ENCODE measurements at places on chromosomes 5 and 9.
A peak's percentile ranks its signal among the peaks of the same experiment; 100 is the strongest.

DNA sequence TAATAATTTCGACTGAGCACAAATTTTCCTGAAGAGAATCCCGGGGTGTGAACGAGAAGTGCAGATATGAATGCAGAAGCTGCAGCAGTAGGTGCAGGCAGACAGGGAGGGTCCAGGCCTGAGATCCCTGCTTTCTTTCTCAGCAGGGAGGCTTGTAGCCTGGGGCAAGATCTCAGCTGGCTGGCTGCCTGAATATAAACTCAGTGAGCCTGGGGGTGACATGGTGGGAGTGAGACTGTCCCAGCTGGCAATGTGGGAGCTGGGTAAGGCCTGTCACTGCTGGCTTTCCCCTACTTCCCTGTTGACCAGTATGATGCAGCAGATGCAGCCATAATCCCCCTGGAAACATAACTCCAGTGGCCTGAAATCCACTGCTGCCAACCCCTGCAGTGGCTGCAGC lies 325.2 kb downstream of the CETN3 start:
- DNase-seq, result no peak

GRCh38 chr5:168877132-168877892 lies 298.1 kb upstream of the PANK3 start:
- DNase-seq, result no peak

- DNase-seq, result no peak
Observed at GRCh38 chr9:96009690-96010472, 134.4 kb downstream of the ERCC6L2 start.

DNA sequence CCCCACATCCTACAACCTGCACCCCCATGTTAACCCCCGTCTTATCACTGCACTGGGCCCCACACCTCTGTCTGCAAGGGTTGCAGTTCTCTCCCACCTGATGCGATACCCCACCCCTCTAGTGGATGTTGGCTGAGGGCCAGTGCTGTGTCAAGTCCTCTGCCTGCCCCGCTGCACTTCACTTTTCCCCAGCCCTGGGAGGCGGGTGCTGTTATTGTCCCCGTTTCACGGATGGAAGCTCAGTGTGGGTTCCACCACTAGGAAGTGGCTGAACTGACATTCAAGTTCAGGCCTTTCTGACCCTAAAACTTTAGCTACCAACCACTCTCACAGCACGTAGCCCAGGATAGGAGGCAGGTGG lies 3.5 kb downstream of the SNCB start:
- DNase-seq, result no peak

DNA sequence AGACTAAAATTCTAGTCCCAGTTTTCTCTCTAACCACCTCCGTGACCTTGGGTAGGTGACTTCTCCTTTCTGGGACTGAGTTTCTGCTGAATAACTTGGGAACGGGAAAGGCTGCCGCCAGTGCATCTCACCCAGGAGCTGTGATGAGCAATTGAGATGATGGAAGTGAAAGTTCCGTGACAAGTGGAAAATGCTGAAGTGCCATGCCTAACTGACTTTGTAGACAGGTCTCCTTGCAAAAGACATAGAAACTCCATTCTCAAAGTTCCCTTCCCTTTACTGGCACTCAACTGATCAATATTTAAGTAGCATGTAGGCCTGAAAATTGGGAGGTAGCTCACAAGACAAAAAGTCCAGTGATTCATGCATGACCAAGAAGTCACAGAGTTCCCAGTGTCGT lies 6.3 kb upstream of the ADAM19 start:
- no peak for DNase-seq

DNA sequence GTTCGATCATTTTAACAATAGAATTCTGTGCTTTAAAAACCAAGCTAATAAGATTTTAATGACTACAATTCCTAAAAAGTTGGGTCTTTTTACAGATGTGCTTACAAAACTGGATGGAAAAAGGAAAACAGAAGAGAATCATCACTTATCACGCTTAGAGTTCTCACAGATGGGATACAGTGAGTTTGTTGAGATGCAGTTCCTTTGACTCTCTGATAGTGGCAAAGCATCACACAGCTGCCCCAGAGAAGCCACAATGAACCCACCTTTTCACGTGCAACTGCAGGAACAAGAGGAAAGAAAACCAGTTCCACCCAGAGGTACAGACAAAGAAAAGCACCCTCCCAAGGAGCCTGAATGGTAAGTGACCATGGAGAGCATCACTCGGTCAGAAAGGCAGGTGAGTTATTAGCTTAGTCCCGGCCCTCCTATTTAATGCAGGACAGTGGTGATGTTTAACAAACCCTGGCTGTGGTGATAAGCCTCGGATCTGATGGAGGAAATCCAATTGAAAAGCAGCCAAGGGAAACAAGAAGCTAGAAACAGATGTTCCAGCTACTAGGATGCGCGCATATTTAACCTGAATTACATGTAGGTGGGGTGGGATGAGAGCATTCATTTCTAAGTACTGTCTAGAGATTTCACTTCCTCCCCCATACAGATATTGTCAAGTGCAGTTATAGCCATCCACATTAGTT lies 167.7 kb downstream of the TARS1 start:
- DNase-seq, result no peak

DNA sequence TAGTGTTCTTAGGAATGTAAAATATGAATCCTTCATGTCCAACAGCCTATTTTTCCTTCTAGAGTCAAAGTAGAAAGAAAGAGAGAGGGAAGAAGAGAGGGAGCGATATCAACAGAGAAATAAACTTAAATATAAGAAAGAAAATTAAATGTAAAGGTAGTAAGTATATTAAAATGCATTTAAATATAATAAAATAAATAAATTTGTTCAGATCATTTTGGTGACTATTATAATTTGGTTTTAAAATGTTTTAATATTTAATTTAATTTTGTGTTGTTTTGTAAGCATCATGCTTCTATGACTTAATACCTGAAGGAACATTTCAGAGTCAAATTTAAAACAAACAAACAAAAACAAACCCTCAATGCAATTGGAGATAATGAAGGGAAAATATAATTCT lies 405.2 kb upstream of the IRX1 start:
- no peak for DNase-seq

DNA sequence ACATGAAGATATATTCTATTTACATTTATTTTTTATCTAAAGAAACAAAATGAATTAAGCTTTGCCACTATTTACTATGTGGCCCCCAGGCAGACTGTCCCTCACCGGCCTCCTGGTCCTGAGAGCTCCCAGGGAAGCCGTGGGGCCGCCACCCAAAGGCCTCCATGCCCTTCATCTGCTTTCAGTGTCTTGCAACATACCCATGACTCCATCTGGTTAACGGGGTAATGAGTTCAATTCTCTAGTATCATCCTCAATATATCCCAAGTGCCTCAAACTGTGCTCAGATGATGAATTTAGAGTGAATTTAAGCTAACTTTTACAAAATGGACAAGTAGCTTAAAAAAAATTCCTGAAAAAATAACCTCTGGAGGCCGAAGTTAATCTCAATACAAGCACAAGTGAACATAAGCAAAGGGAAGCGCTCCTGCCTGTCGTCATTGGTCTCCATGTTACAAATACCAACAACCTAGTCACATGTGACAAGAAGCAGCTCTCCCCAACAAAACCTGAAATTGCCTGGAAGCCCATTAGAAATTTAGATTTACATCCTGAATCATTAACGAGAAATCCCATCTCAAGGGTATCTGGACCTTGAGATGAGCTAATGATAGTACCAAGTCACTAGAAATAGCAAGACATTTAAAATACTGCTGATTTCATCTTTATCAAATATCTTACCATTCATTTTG lies 26.1 kb downstream of the DAP start:
- DNase-seq, result no peak

GRCh38 chr5:157160001-157160400 lies 6.1 kb downstream of the GARIN3 start:
- no peak for DNase-seq

DNA sequence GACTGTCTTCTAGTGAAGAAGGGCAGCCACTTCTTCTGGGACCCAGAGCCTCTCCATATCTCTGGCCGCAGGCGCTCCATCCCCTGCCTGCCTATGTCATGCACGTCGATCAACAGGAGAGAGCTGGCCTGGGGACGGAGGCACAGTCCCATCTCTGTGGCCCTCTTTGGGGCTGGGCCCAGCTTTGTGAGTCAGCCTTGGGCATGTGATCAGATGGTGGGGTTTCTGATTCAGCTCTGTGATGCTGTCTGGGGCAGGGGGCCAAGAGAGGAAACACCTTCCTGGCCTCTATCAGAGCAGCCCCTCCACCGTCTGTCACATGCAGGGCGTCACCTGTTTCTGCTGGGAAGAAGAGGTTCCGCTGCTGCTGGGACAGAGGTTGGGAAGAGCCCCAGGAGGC lies 72.6 kb downstream of the MVB12B start:
- DNase-seq, result no peak

- peak; percentile 19 for DNase-seq
Observed at GRCh38 chr9:136808075-136808805, 492 bp downstream of the RABL6 start.

DNA sequence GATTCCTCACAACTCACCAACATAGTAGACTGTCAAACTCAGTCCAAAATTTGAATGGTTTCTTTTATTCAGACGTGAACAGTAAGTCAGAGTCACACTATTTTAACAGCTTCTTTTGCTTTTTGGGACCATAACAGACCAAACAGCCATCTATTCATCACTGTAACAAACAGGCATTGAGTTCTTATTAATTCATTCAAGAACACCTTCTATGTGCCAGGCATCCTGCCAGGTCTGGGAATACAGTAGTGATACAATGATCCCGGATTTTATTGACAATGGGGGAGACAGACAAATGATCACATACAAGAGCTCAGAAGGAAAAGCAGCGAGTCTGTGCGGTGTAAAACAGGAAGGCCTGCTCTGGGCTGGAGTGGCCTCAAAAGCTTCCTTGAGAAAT lies 153.3 kb upstream of the ERCC6L2 start:
- DNase-seq, result no peak

DNA sequence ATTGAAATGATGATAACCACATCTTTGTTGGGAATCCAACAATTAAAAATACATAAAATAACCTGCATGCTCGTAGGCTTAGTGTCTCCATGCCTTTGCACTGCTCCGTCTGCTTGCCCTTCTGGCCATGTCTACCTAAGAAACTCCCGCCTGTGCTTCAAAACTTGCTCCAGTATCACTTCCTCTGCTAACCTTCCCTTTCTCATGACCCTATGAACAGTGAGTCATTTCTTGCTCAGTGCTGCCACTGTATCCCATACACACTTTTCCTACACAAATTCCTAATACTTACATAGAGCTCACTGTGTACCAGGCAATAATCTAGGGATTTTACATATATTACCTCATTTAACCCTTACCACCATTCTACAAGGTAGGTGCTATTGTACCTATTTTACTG lies 33.5 kb downstream of the TMEM245 start:
- no peak for DNase-seq

GRCh38 chr9:7549249-7549648 lies 250.3 kb downstream of the DMAC1 start:
- DNase-seq, result no peak

GRCh38 chr5:59487068-59487686 lies 406.3 kb downstream of the PDE4D start:
- DNase-seq, result no peak

DNA sequence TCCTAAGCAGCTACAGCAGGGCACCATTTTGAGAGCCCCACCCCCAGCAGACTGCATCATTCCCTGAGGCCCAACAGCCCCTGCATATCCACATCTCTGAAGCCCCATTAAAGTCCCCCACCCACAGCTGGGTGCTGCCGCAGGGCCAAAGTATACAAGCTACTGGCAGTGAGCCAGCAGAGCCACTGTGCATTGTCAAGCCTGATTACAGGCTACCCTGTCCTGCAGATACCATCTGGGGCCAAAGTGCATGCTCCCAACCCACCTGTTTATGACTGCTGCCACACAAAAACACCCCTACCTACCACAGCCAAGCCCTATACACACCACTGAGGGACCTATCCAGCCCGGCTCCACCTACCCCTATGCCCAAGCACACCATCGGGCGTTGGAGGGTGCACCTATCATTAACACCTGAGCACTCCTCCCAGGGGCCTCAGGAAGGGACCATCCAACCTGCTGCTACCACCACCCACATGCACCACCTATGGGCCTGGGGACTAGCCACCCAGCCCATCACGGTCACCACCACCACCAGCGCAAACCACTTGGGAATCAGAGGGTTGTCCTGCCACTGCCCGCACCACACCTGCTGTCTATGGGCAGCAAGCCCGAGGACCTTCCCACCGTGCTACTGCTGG lies 105.0 kb downstream of the PLPP1 start:
- DNase-seq, result no peak

DNA sequence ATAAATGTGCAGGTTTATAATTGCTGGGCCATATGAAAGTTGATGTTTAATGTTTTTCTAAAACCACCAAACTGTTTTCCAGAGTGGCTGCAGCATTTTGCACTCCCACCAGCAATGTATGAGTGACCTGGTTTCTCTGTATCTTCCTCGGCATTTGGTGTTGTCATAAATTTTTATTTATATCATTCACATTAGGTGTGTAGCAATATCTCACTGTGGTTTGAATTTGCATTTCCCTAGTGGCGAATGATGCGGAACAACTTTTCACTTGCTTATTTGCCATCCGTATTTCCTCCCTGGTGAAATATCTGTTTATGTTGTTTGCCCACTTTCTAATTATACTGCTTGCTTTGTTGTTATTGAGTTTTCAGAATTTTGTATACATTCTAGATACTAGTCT lies 295.7 kb upstream of the TUT7 start:
- DNase-seq, result no peak

DNA sequence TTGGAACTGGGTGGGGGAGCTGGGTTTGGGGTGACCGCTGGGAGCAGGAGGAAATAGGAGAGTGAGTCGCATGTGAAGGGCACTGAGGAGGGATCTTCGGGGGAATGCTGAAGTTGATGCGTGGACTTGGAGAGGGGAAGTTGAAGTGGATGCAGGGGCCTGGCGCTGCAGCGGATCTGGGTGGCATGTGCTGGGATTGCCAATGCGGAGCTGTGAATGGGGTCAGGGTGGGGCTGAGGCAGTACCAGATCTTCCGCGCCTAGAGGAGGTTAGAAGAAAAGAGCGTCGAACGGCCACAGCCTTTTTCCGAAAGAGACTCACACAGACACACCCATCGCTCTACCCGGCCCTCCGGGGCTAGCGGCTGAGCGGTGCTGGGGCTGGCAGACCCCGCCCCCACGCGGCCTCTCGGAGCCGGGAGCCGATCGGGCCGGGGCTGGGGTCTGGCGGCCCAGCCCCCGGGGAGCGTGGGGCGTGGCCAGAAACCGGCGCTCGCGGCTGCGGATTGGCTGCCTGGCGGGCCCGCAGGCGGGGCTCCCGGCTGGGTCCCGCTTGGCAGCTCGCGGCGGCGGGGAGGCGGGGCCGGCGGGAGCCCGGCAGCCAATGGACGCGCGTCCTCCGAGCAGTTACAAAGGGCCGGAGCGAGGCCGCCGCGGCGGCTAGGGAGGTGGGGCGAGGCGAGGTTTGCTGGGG lies at the start of gene TGFBR1:
Gene TGFBR1, plus strand, starts transcription at position 655 of the 693 bp plus-strand sequence. CDS start 93 bp downstream, outside the sequence.
- DNase-seq, result peak; percentile 71

GRCh38 chr5:10854506-10855277 lies 93.7 kb upstream of the DAP start:
- DNase-seq, result no peak

- DNase-seq, result no peak
Observed at GRCh38 chr5:168432903-168433302, 53.4 kb upstream of the RARS1 start.

DNA sequence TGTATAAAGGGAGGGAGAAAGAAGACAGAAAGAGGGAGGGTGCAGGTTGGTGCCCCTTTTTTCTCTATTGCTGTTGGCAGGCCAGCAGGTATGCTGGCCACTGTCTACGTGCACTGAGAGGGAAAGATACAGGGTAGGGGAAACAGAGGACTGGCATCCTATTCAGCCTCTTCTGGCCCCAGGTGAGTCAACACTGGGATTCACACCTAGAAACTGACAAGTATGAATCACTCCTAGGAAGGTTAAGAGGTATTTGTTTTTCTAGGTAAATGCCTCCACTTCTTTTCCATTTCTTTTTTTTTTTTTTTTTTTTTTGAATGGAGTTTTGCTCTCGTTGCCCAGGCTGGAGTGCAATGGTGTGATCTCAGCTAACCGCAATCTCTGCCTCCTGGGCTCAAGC lies 2.8 kb upstream of the UBAP1 start:
- DNase-seq, result no peak

Measured in stimulated activated CD8-positive, alpha-beta memory T cell treated with anti-CD3 and anti-CD28 coated beads, Interleukin-4, amount 100 ng/mL, for 4 hours (primary cell).